Dorsolateral prefrontal cortex (tissue), 122 donors: ENCODE measurements at places on chromosomes 1 and 21.

DNA sequence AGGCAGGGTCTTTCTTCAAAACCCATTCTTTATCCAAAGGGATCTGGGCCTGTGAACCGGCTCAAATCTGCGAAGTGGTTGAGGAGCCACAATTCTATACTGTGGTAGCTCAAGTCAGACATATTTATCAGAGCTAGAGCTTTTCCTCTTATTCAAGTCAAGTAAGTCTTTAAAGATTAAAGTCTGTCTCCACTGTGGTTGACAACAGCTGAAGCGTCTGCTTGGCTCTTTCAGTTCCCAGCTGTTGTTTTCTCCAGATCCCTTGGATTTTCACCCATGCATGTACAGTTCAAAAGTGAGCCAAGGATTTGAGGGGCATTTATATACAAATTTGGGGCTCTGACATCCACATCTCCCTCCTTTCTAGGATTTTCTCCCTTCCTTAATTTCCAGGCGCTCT is 66.9 kb downstream of the C1orf185 start:
- no peak for DNase-seq

DNA sequence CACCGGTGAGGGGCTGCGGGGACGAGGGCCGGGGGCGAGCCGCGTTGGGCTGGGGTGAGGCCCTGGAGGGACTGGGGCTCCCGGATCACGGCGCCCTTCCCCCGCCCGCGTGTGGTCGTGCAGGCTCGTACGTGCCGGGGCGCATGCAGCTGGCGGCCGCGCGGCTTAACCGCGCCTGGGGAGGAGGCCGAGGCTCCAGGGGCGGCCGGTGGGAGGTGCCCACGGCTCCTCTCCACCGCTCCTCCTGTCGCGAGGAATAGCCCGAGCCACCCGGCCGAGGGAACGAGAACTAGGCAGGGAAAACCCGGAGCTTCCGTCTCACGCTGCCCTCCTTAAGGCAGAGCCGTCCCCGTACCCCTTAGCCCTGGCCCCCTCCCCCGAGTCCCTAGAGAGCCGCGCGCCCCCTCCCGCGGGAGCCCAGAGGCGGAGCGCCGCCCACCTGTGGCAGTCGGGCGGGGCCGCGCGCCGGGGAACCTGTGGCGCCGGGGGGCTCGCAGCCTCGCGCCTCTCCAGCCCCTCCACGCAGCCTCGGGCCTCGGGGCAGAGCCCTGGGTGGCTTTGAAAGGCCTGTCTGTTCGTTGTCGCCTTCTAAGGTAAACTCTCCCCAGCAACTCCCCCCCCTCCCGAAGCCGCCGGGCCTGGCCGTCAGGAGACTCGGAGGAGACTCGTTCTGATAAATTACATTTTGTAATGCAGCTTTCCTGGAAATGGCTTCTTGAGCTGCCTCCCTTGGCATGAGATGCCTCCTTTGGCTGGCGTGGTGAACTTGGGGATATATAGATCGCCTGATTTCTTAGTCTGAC is 746 bp downstream of the AK4 start:
- DNase-seq = no peak

DNA sequence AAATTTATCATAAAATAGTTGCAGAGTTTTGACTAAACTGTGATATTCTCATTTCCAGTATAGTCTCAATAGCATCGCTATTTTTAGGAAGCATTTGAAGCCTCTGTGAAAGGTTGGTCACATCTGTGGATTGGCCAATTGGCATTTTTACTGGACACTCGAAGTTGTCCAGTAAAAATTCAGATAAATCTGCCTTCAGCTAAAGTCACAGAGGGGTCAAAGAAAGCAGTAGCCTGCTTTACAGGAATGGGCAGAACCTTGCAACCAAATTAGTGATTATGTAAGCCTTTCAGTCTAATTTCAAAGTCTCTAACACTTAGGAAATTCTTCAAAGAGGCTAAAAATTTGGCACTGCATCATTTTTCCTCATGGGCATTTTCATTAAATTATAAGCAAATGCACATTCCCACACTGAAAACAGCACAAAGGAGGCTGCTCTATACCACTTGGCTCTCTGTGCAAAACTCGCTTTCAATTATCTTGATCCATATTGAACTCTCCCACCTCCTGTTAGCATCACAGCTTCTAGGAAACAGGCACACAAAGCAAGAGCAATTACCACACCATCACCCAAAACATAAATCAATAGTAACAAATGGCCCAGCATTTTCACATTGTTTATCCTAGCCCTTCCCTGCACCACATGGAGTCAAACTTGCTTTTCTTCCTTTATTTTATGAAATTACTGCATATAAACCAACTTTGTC is 318.5 kb upstream of the DUSP10 start:
- no peak for DNase-seq

GRCh38 chr21:33019885-33020557 is 5.7 kb upstream of the OLIG2 start:
- no peak for DNase-seq

DNA sequence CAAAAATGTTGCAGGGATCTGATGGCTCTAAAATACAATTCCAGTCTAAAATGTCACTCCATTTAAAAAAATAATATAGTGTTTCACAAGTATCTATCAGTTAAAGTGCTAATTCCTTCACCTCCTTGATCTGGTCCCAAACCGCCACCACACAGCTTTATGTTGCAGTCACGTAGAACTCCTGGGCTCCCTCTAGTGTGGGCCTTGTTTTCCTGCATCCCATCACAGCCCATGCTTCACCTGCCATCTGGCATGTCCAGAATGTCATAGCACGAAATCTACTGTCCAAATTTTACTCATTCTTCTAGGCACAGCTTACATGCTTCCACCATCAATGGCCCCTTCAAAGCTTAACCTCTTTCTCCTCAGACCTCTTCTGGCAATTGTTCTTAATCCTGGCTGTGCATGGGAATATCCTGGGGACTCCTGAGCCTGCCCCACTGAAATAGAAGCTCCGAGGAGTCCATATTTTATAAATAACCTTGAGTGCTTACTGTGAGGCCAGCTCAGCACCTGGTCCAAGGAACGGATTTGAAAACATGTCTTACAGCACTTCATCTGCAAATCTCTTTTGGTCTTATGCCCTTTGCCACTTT is 15.5 kb downstream of the FYB2 start:
- DNase-seq = no peak

- no peak for DNase-seq
Observed at GRCh38 chr1:175514387-175514953, 228.9 kb downstream of the TNR start.
